ENCODE measurements at places on chromosomes 16 and 17.

GRCh38 chr16:23987443-23987842 lies 151.7 kb downstream of the PRKCB start:
- no peak for DNase-seq

DNA sequence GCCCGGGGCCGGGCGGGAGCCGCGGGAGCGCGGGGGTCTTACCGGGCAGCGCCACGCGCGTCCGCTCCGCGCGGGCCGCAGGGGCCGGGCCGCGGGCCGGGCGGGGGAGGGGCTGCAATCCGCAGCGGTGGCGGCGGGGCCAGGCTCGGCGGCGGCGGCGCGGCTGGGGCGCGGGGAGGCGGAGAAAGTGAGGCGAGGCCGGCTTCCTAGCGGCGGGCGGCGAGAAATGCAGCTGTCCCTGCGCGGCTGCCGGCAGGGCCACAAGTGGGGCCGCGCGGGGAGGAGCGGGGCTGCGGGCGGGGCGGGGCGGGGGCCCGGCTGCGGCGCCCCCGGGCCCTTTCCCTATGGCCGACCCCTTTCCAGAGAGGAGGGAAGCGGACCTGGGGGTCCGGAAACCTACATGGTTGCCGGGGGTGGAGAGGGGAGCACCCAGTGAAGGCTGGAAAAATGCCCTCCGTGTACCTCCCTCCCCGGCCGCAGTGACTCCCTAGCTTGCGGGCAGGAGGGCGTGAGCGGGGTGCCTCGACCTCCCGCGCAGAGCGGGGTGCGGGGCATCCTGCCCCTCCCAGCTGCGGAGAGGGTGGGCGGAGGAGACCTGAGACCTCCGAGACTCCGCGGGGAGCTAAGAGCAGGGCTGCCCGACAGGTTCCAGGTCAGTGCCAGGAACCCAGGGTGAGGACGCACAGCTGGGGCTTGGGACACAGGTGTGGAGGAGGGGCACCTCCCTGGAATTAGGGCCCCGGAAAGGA lies at the start of gene CUEDC1:
CUEDC1 (minus strand) TSS at position 230 of the 749 bp plus-strand sequence. CDS start 69,848 bp downstream, outside the sequence.
- peak; percentile 55 for DNase-seq

GRCh38 chr17:61175298-61176142 lies 224.1 kb upstream of the TBX2 start:
- no peak for DNase-seq

DNA sequence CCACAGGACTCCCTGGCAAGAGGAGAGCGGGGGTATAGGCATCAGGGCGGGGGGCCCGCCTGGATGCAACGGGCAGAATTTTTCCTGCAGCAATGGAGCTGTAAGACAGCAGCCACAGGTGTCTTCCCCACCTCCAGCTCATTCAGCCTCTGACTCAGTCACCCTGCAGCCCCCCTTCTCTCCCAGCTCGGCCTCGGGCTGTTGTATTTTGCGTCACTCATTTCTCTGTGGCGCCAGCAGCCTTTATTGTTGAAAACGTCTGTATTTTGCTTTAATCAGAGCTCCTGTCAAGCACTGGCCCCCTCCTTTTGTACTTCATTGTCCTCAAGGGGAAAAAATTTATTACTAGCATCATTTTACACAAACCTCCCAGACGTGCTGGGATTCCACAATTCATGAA lies 117.7 kb downstream of the WSCD1 start:
- DNase-seq, result no peak

GRCh38 chr17:77163001-77163400 lies 22.2 kb downstream of the SEC14L1 start:
- no peak for DNase-seq

DNA sequence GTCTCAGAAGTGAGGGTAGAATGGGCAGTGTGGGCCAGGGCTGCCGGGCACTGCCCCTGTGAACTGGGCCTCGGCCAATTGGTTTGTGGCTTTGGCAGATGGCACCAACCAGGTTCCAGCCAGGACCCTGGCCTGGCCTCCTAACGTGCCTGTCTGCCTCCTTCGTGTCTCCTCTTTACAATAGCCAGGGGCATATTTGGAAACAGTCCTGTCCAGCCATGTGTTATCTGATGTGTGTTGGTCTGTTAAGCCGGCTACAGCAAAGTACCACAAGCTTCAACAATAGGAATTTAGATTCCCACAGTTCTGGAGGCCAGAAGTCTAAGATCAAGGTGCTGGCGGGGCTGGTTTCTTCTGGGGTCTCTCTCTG lies 14.6 kb downstream of the CRISPLD2 start:
- no peak for DNase-seq

GRCh38 chr16:11589198-11589550 lies 2.5 kb upstream of the LITAF start:
- no peak for DNase-seq

- no peak for DNase-seq
Observed at GRCh38 chr16:72261127-72261526, 89.2 kb upstream of the PMFBP1 start.

DNA sequence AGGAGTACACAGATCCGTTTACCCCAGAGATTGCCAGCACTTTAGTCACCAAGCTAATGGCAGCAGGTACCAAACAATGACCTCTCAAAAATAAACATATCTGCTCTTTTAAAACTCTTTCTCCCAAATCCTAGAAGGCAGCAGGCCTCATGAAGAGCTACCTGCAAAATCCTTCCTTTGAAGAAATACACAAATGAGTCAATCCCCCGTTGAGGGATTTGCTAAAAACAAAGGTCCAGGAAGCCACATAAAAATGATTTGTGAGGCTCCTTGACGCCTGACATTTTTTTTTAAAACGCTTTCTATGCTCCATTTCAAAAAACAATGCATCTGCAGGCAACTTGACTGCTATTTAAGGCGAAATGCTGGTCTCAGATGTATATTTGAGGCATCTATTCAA lies 58.2 kb downstream of the NACA2 start:
- peak; percentile 64 for DNase-seq

DNA sequence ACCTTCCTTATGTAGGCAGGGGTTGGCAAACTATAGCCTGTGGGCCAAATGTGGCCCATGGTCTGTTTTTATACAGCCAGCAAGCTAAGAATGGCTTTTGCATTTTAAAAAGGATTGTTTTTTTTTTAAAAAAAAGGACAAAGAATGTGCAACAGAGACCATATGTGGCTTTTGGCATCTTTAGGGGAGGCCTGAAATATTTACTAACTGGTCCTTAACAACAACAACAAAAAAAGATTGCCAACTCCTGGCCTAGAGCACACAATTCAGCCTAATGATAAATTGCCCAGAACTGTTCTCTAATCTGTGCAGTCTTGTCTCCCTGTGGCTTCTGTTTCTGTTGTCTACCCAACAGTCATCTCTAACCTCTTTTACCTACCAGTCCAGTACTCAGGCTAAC lies 67.1 kb downstream of the SSH2 start:
- DNase-seq, result no peak

DNA sequence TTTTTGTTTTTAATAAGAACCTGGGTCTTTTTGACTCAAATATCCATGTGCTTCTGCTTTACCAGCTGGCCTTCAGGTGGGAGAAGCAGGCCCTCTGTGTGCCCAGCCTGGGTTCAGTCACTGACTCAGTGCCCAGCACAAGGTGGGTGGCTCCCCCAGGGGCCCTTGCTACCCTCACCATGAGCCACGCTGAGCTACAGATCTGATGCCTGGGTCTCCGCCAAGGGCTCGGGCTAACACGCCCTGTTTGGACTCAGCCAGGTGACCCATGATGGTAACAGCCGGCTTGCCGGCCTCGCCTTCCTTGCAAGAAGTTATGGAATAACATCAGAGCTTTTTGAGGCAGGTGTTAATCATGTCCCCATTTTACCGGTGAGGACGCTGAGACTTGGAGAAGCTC lies 109.5 kb upstream of the NLRP1 start:
- no peak for DNase-seq

GRCh38 chr17:79872762-79873161 lies 33.5 kb upstream of the CBX4 start:
- DNase-seq, result no peak

- peak; percentile 72 for DNase-seq
Observed at GRCh38 chr17:44363613-44364159, at the start of gene FAM171A2. Gene FAM171A2 (minus strand): TSS chr17:44363853. CDS start chr17:44363714, 139 bp downstream.

DNA sequence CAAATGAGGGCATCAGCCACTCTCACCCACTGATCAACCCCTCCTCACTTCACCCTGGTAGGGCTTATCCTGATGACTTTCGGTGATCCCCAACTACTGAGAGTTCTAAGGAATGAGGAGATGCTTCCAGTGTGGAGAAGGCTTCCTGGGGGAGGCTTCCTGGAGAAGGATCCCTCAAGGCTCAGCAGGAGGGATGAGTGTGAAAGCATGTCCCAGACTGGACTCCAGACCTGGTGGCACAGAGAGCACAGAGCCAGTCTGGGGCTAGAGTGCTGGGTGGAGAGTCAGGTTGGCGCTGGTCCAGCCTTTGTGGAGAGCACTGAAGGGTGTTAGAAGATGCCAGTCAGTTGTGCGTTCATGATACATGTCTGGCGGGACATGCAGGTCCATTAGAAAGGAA lies 53.7 kb downstream of the PLD6 start:
- DNase-seq, result no peak

GRCh38 chr16:19929062-19929511 lies 44.4 kb upstream of the GPRC5B start:
- DNase-seq, result no peak

DNA sequence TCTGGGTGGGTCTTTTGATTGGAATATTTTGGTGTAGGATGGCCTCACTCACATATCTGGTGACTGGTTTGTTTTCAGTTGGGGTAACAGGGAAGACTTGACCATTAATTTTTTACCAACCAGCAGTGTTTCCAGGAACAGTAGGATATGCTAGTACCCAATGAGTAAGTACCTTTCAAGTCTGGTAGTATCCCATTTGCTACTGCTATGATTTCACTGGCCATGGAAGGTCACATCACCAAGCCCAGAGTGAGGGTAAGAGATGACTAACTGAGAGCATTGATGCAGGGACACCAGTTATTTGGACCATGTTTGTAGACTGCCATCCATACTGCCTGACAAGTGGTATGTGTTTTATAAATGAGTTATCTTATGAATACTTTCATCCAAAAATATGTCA lies 277.7 kb downstream of the MAP2K6 start:
- no peak for DNase-seq

GRCh38 chr16:31452631-31453106 lies 6.6 kb upstream of the ARMC5 start:
- no peak for DNase-seq

DNA sequence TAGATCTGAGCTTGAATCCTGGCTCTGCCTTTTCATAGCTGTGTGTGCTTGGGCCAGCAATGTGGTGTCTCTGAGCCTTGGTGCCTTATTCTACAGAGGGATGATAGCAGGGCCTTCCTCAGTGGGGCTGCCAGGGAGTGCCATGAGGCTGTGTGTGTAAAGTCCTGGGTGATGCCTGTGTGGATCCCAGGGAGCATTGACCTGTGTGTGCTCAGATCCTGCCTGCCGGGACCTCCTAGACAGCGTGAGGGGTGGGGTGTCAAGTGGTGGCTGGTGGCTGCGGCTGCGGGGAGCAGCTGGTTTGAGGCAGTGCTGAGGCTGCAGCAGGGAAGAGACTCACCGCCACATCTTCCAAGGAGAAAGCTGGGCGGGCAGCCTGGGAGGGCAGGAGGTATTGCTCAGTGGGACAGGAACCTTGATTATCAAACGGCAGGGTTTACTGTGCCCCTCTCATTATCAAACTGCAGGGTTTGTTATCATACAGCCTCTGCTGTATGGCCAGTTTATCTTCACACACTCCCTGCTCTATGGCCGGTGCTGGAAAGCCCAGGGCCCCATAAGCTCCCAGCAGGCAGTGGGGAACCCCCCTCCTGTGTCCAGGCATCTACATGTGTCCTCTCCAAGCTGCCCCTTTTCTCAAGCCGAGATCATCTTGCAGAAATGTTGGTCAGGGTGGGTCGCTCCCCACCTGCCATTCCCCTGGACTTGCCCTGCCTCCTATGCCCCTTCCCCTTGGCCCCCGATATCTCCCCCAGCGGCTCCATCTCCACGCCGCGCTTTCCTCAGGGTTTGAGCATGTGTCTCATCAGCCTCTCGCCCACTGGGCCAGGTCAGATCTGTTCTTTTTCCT lies 3.1 kb upstream of the ADCY7 start:
- DNase-seq, result no peak

DNA sequence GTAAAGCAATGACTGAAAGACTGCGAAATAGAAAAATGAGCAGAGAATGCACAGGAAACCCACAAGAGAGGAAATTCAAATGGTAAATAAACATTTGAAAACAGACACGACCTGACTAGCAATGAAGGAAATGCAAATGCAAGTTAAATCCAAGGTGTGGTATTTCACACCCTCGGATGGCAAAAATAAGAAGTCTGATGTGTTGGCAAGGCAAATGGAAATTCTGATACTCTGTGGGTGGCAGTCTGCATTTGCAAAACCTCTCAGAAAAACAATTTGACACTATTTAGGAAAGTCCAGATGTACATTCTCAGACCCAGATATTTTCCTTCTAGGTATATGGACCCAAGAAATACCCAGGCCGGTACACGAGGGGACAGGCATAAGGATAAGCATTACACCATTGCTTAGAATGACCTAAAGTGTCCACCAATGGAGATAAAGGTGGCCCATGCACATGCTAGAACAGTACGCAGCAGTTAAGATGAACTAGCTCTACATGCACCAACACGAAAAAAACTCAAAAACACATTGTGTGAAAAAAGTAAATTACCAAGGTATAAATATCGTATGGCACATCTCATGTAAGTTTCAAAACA lies 116.7 kb downstream of the GAS7 start:
- DNase-seq, result no peak

DNA sequence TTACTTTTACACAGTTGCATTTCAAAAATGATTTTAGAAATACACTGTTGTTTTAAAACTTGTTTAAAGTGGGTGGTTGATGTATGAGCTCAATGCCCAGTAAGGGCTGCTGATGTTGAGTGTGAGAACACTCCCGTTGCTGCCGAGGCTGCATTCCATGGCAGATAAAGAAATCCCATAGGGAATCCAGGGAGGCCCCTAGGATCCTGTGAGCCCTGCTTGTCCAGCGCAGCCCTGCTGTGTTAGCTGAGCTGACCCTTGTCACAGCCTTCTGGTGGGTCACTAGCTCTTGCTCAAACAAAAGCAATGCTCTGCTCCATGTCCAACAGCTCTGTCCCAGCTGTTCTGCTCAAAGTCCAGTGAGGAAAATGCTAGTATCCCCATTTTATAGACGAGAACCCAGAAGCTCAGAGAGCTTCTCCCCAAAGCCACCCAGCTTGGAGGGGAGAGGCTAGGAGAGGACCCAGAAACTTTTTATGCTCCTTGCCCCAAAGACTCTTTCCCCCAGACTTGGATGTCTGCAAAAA lies 18.6 kb upstream of the COL1A1 start:
- DNase-seq, result no peak

- no peak for DNase-seq
Observed at GRCh38 chr17:21680366-21680765, 12.0 kb upstream of the KCNJ18 start.

- DNase-seq, result no peak
Observed at GRCh38 chr16:58863042-58863441, 128.9 kb upstream of the GOT2 start.

- peak; percentile 34 for DNase-seq
Observed at GRCh38 chr16:85245307-85246172, 133.3 kb upstream of the CIBAR2 start.

DNA sequence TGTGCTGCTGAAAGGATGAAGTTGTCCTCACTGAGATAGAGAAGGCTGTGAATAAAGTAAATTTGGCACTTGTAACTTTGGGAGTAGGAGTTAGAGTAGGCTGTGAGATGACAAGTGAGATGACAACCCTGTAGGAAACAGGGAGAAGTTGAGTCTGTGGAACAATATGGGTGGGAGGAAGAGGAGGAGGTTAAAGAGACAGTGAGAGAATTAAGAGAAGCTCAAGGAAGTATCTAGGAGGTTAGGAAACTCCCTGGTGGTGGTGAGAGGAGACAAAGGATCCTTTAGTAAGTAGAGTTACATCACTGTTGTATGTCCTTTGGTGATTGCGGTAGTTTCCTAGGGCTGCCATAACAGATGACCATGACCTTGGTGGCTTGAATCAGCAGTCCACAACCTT lies 10.7 kb upstream of the HSD17B2 start:
- no peak for DNase-seq

- DNase-seq, result no peak
Observed at GRCh38 chr17:32732900-32733299, 144.0 kb downstream of the MYO1D start.
